H1 (cell line): ENCODE measurements at places on chromosomes 16 and 17. TPM values are rescaled to one million over a fixed set of nuclear protein-coding genes. Genes with fewer than 3 reads are reported as not detected.

DNA sequence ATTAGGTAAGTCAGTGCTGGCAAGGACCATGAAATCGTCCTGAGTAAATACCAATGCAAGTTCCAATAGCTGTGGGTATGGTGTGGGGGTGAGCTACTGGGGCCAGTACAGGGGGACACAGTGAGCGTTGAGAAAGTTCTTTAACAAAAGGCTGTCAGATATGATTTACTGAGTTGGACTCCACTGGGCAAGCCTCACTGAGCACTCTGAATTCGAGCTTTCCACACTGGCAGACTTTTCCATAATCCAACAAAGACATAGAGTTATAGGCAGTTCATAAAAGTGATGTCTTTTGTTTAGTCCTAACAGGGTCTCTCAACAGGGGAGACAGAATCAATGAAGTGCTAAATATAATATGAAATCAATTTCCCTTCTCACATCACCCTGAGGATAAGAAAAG is 489.0 kb downstream of the KCNJ2 start:
- DNase-seq = no peak
- no peak overlapping the region for H3K27ac ChIP-seq
- no peaks in the 10 kb centered on the region for H3K27me3 ChIP-seq
- no peak overlapping the region for H3K4me3 ChIP-seq

PIPOX gene
- 75.0 and 99.6 TPM in 2 replicates for polyA plus RNA-seq

ALOX15 gene
- polyA plus RNA-seq = 1.7 and 2.2 TPM in 2 replicates

DNA sequence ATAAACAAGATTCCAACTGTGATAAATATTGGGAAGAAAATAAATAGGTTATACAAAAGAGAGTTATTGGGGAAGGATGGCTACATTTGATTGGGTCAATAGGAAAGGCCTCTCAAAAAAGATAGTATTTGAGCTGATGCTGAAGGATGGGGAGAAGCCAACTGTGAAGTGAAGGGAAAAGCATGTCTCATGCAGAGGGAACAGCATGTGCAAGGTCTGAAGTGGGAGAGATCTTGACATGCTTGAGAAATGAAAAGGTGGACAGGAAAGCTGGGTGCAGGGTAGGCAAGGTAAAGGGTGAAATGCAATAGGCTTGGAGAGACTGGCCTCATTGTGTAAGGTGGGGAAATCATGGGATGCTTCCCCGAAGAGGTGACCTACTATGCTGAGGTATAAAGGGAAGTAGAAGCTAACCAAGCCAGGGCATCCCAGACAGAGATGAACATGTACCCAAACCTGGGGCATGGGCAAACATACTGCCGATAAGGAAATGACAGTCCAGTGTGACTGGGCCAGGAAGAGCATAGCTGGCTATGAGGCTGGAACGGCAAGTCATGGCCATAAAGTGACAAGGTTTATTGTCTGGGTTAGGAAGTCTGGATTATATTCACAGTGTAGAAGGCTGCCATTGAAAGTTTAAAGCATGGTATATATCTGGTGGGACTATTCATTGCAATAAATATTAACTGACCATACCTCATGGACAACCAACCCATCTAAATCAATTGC is 91.2 kb downstream of the TOX3 start:
- H3K36me3 ChIP-seq = no peaks in the 10 kb centered on the region
- no peak overlapping the region for H3K4me3 ChIP-seq
- H3K4me1 ChIP-seq = peaks cover 8% of the 10 kb centered on the region
- DNase-seq = no peak

- no peak overlapping the region for H3K4me3 ChIP-seq
- H3K27ac ChIP-seq = no peak overlapping the region
- no peaks in the 10 kb centered on the region for H3K27me3 ChIP-seq
- no peak for DNase-seq
- peaks cover 4% of the 10 kb centered on the region for H3K4me1 ChIP-seq
Measured at GRCh38 chr17:81455387-81455786, 57.2 kb downstream of the ACTG1 start.

- no peak overlapping the region for H3K27ac ChIP-seq
- H3K27me3 ChIP-seq = no peaks in the 10 kb centered on the region
- H3K36me3 ChIP-seq = no peaks in the 10 kb centered on the region
- H3K4me3 ChIP-seq = no peak overlapping the region
- DNase-seq = no peak
- H3K4me1 ChIP-seq = no peaks in the 10 kb centered on the region
Measured at GRCh38 chr16:7992616-7993015, 597.7 kb downstream of the TMEM114 start.

- H3K4me3 ChIP-seq = no peak overlapping the region
- no peaks in the 10 kb centered on the region for H3K36me3 ChIP-seq
- DNase-seq = no peak
- H3K27ac ChIP-seq = no peak overlapping the region
- no peaks in the 10 kb centered on the region for H3K4me1 ChIP-seq
Measured at GRCh38 chr16:65845466-65846209, 520.9 kb upstream of the CDH5 start.

MED9 gene
- 19.7 and 22.1 TPM in 2 replicates for polyA plus RNA-seq

DNA sequence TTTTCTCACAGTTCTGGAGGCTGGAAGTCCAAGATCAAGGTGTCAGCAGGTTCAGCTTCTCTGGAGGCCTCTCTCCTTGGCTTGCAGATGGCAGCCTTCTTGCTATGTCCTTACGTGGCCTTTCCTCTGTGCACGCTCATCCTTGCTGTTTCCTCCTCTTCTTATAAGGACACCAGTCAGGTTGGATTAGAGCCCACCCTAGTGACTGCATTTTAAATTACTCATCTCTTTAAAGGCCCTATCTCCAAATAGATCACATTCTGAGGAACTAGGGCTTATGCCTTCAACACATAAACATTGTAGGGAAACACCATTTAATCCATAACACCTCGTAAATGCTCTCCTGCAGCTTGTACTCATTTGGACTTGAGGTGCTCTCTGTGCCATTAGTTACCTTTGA is 36.3 kb downstream of the DHRS7C start:
- H3K36me3 ChIP-seq = no peaks in the 10 kb centered on the region
- no peak for DNase-seq
- no peak overlapping the region for H3K27ac ChIP-seq

- peak overlapping the region; percentile 63; the same call in 1 of the 2 replicates for H3K27ac ChIP-seq
- peaks cover 8% of the 10 kb centered on the region for H3K4me1 ChIP-seq
- no peaks in the 10 kb centered on the region for H3K36me3 ChIP-seq
- peak overlapping the region; percentile 27; the same call in 1 of the 2 replicates for H3K4me3 ChIP-seq
- H3K27me3 ChIP-seq = no peaks in the 10 kb centered on the region
- DNase-seq = peak; percentile 83
Measured at GRCh38 chr16:90022209-90023077, 3.2 kb upstream of the DBNDD1 start.

CD300LB gene
- polyA plus RNA-seq = not detected in 2 replicates

C1QTNF8 gene
- not detected in 2 replicates for polyA plus RNA-seq

DNA sequence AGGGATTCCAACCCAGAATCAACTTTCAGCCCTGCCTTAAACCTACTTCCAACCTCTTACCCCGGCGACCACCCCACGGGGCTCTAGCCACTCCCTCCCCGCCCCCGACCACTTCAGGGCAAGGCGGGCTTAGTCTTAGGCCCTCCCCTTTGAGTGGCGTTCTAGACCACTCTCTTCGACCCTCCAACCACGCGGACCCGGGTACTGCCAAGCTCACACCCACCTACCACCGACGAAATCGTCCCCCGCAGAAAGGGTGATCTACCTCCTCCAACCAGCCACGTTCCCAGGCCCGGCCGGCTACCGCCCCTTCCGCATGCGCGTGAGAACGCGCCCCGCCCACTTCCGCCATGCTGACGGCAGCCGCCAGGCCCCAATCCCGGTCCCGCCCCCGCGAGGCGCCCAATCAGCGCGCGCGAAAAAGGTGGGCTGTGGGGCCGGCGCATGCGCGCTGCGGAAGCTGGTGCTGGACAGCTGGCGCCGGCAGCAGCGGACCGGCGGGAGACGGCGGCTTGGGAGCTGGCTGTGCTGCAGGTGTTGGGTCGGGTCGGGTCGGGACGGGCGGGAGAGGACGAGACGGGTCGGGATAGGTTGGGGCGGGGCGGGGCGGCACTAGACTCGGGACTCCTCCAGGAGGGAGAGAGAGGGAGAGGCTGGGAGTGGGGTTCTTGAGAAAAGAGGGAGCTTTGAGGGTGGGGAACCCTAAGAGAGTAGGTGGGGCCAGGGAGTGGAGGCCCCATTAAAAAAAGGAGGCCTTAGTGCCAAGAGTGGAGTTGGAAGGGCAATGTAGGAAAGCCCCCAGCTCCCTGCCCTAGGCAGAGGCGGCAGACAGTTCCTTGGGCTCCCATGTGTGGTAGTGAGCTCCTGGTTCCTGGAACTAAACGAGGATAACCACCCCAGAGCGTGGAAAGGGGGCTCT is at the start of gene NAT9:
Gene NAT9, minus strand, starts transcription at position 302 of the 919 bp plus-strand sequence. CDS start 647 bp downstream, outside the sequence.
- peaks cover 32% of the 10 kb centered on the region for H3K36me3 ChIP-seq
- peak; percentile 100 for DNase-seq
- H3K27me3 ChIP-seq = no peaks in the 10 kb centered on the region
- H3K4me1 ChIP-seq = no peaks in the 10 kb centered on the region
- peak within 1 kb of the TSS; percentile 39; the same call in 1 of the 2 replicates for H3K27ac ChIP-seq

DNA sequence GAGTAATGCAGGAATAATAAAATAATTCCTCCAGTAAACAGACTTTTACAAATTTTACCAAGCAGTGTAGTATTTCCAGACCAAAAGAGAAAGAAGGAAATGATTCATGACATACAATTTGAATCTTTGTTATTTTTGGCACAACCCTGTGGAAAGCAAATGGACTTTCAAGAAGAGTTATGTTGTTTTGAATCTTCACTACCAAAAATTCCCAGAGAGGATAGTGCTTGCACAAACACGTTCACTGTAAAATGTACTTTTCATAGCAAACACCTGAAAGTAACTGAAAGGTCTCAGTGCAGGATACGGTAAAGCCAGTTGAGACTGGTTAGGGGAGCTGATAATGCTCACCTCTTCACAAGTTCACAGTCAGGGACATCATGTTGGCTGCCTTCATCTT is 107.1 kb downstream of the USP22 start:
- no peak for DNase-seq
- H3K4me3 ChIP-seq = no peak overlapping the region
- no peaks in the 10 kb centered on the region for H3K36me3 ChIP-seq
- no peak overlapping the region for H3K27ac ChIP-seq
- H3K4me1 ChIP-seq = no peaks in the 10 kb centered on the region

- H3K27ac ChIP-seq = no peak overlapping the region
- no peak overlapping the region for H3K4me3 ChIP-seq
- no peaks in the 10 kb centered on the region for H3K36me3 ChIP-seq
Measured at GRCh38 chr17:6843241-6843880, 11.8 kb upstream of the TEKT1 start.

ASPHD1 gene
- polyA plus RNA-seq = 14.1 and 14.5 TPM in 2 replicates

DNA sequence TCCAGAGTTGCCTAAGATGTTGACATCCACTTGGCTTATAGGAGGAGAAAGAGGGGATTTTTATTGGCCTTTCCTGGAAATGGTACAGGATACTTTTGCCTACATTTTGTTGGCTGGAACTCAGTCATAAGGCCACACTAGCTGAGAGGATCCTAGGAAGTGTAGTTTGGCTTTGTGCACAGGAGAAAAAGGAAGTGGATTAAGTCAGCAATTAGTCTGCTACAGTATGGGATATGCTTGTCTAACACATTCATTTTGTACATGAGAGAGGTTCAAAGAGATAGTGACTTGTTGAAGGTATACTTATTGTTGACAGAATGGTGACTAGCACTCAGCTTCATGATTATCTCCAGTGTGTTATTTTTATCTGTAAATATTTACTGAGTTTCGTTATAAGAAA is 10.3 kb downstream of the UTP18 start:
- no peak for DNase-seq
- no peaks in the 10 kb centered on the region for H3K27me3 ChIP-seq
- no peak overlapping the region for H3K27ac ChIP-seq

ABCC6 gene
- polyA plus RNA-seq = 1.6 and 1.8 TPM in 2 replicates

- peaks cover 5% of the 10 kb centered on the region; the same call in 1 of the 2 replicates for H3K4me1 ChIP-seq
- DNase-seq = no peak
- no peak overlapping the region for H3K27ac ChIP-seq
- no peaks in the 10 kb centered on the region; the same call in 1 of the 2 replicates for H3K27me3 ChIP-seq
- H3K4me3 ChIP-seq = no peak overlapping the region
Measured at GRCh38 chr17:19750020-19750572, 2.0 kb upstream of the ALDH3A1 start.

DNA sequence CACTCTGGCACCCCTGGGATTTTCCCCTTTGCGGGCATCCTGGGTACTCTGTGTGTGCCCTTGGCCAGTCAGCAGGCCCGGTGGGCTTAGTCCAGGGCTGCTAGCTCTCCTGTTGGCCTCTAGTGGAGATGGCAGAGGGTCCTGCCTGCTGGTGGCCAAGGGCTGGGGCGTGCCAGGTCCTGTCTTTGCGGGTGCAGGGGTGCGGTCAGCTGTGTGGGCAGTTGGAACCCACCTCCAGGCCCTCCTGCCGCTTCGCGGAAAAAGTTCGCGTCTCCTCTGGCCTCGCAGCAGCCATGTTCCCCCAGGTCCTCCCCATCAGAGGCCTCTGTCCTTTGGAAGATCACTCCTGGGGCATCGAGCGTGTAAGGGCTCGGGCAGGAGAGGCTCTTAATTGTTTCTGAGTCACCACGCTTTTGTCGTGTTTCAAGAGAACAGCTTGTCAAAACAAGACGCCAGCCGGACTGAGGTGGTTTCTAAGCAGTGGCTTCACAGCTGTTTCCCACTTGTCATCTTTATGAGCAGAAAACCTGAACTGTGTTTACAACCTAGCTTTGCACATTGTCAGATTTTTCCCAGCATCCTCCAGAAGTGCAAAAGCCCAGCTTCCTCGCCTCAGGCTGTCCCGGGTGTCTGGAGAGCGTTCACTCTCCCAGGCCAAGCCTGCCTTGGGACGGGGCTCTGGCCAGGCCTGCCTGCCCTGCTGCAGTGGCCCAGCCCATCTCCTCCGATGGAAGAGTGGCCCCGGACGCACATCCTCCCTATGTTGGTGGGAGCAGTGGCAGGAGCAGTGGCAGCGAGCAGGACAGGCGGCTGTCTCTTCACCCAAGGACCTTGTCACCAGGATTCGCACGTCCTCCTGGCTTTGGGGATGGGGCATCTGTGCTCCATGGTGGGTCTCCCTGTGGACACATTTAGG is 5.0 kb upstream of the DNASE1L2 start:
- H3K36me3 ChIP-seq = peaks cover 7% of the 10 kb centered on the region; the same call in 1 of the 2 replicates
- H3K27me3 ChIP-seq = no peaks in the 10 kb centered on the region

GRCh38 chr16:52227851-52228250 is 319.1 kb downstream of the TOX3 start:
- H3K36me3 ChIP-seq = no peaks in the 10 kb centered on the region
- no peak overlapping the region for H3K27ac ChIP-seq
- DNase-seq = no peak
- H3K27me3 ChIP-seq = no peaks in the 10 kb centered on the region

DNA sequence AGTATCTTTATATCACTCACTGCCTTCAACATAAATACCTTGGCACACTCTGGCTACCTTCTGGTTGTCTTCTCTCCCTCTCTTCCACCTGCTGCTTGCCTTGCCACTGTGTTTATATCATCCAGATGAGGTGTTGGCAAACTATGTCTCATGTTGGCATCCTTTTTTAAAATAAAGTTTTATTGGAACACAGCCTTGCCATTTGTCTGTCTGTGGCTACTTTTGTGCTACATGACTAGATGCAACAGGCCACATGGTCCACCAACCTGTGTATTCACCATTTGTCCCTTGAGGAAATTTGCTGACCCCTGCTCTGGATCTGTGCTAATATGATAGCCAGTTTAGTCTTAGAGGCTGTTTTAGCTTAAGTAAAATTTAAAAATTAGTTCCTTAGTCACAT is 36.8 kb downstream of the NSRP1 start:
- H3K27ac ChIP-seq = no peak overlapping the region
- no peaks in the 10 kb centered on the region for H3K27me3 ChIP-seq
- H3K36me3 ChIP-seq = no peaks in the 10 kb centered on the region
- no peak for DNase-seq
- H3K4me1 ChIP-seq = no peaks in the 10 kb centered on the region
- no peak overlapping the region for H3K4me3 ChIP-seq

GRCh38 chr17:4679658-4680057 is 24.3 kb downstream of the PELP1 start:
- H3K4me3 ChIP-seq = no peak overlapping the region
- peaks cover 71% of the 10 kb centered on the region for H3K36me3 ChIP-seq
- H3K27me3 ChIP-seq = no peaks in the 10 kb centered on the region

SLC13A5 gene
- polyA plus RNA-seq = 2.1 and 3.5 TPM in 2 replicates
